ENCODE measurements at places on chromosomes 6 and 20.

DNA sequence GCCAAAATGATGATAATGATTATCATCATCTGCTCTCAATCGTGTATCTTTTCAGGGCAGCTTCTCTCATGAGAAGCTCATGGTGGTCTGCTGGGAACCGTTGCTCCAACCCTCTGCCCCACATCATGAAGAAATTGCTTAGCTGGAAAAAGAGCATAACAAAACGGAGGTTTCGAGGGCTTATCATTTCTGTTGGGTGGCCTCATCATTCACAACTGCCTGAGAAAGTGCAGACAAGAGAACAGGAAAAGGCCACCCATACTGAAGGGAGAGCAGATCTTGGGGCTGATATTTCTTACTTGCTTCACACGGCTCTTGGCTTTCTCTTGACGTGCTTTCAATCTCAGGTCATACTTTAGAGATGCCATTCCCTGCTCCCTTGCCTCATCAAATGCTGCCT, 471.6 kb downstream of the CD83 start:
- no peak for DNase-seq

GRCh38 chr6:47267301-47267700, 42.4 kb downstream of the TNFRSF21 start:
- no peak for DNase-seq

DNA sequence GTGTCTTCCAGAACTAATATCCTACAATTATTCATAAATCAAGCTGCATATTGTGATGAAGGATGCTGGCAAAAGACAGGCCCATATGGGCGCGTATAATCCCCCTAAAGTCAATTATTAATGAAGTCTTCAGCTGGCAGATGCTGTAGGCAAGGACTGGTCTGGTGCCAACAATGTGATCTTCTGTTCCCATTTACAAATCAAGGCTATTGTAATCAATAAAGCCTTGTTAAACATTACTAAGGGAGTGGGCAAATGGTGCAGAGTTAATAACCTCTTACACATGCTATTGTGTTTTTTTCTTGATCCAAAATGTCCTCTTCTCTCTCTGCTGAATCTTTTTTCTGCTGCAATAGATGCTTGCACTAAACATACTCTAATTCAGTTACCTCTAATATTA, 119.0 kb downstream of the ALDH8A1 start:
- no peak for DNase-seq

DNA sequence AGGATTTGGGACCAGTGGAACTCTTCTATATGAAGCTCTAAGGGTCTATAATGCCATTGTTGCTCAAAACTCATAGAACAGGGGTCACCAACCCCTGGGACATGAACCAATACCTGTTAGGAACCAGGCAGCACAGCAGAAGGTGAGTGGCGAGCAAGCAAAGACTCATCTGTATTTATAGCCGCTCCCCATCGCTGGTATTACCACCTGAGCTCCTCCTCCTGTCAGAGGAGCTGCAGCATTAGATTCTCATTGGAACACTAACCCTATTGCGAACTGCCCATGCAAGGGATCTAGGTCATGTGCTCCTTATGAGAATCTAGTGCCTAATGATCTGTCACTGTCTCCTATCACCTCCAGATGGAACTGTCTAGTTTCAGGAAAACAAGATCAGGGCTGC, 237.5 kb downstream of the C6orf118 start:
- DNase-seq = no peak

- DNase-seq = no peak
Measured at GRCh38 chr6:135087803-135088202, 33.2 kb upstream of the HBS1L start.

GRCh38 chr6:146785001-146785585, 186.3 kb downstream of the ADGB start:
- DNase-seq = no peak

- DNase-seq = no peak
Measured at GRCh38 chr20:57460781-57461465, 64.0 kb downstream of the CTCFL start.

DNA sequence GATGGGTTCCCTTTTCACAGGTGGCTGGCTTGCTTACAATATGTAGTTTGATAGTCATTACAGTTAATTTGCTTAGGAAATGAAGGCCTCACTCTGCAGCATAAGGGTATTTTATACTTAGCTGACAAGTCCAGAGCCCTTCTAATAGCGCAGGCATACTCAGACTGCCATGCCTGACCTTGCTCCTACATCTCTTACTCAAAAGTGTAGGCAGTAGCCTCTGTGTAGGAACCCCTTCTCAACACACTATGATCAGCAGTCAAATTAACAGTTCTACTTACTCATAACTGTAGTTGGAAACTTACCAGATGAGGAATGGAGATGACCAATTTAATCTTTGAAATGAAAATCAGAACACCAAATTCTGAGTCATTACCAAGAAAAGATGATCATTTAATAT, 373.5 kb downstream of the TBC1D32 start:
- no peak for DNase-seq

GRCh38 chr6:16511040-16511660, 250.1 kb downstream of the ATXN1 start:
- no peak for DNase-seq

GRCh38 chr6:99345164-99345563, 4.3 kb downstream of the FAXC start:
- no peak for DNase-seq

DNA sequence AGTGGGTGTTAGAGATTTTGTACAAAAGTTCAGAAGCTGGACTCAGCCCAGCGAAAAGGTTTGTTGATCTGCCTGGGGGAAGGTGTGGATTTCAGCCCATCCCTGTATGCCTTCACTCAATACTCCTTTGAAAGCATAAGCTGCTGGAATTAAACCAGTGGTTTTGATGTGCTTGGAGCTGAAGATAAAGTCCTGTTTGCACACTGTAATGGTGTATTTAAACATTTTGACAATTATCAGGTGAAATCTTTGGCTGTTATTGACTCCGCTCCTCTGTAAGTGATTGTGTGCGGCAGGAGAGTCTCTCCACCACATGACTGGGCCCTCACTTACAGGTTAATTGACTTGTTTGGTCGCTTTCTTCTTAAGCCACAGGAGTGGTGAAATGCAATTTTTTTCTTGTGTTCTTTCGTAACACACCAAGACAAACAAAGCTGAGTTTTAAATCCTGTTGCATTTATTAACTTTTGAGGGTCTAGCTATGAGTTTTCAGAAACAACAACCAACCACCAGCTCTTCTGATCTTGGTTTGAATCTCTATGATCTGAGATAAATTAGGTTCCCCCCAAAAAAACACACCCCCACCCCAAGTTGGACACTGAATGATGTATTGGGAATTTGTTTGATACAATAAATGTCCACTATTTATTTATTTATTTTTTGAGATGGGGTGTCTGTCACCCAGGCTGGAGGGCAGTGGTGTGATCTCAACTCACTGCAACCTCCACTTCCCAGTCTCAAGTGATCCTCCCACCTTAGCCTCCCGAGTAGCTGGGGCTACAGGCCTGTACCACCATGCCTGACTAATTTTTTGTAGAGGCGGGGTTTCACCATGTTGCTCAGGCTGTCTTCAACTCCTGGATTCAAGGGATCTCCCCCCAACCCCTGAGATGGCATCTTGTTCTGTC, 46.3 kb upstream of the NCOA3 start:
- DNase-seq = no peak

DNA sequence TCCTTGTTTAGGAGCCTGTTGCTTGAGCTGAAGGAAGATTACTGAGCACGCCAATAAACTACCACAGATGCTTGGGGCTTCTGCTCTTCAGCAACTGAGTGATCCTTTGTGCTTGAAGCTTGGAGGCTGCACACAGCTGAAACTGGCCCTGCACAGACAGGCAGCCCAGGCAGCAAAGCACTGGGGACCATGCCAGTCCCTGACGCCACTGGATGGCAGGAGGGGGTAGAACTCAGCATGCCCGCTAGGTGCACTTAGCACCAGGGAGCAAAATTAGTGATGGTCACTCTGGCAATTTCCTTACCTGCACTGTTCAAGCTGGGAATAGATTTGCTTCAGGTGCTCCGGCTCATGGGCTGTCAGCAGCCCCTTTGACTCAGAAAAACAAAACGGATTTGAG, 91.5 kb downstream of the FAM50B start:
- DNase-seq = no peak

- no peak for DNase-seq
Measured at GRCh38 chr6:90219209-90219985, 77.2 kb downstream of the BACH2 start.

GRCh38 chr6:76631622-76632021, 559.2 kb upstream of the IMPG1 start:
- no peak for DNase-seq

GRCh38 chr6:33880766-33881165, 77.0 kb upstream of the MLN start:
- no peak for DNase-seq

- no peak for DNase-seq
Measured at GRCh38 chr20:7449269-7449668, 491.0 kb downstream of the HAO1 start.

GRCh38 chr6:35569011-35569461, 56.3 kb upstream of the TULP1 start:
- DNase-seq = peak; percentile 37

DNA sequence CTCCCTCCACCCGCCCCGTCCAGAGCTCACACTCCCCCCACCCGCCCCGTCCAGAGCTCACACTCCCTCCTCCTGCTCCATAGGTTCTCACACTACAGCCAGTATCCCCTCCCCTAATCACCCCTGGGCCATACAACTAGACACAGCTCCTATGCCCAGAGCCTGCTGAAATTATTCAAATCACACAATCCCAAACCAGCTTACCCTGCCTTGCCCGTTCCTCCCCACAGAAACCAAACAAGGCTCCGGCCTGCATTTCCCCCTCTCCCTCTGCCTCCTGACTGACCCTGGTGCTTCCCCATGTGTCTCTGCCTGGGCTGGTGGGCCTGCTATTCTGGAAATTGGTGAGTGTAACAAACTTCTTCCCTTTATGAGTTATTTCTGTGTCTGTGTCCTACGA, 18.6 kb downstream of the SLC2A4RG start:
- DNase-seq = no peak

GRCh38 chr6:44271914-44272313, 1.7 kb downstream of the TMEM151B start:
- DNase-seq = no peak

GRCh38 chr6:125262016-125263013, 39.5 kb downstream of the HDDC2 start:
- no peak for DNase-seq

GRCh38 chr20:62335532-62335931, 31.6 kb downstream of the LAMA5 start:
- DNase-seq = no peak

- peak; percentile 82 for DNase-seq
Measured at GRCh38 chr20:53582574-53583351, 10.9 kb downstream of the ZNF217 start.

GRCh38 chr20:15005300-15005986, 668.0 kb upstream of the FLRT3 start:
- DNase-seq = no peak

- no peak for DNase-seq
Measured at GRCh38 chr6:14756340-14756739, 489.5 kb upstream of the JARID2 start.

DNA sequence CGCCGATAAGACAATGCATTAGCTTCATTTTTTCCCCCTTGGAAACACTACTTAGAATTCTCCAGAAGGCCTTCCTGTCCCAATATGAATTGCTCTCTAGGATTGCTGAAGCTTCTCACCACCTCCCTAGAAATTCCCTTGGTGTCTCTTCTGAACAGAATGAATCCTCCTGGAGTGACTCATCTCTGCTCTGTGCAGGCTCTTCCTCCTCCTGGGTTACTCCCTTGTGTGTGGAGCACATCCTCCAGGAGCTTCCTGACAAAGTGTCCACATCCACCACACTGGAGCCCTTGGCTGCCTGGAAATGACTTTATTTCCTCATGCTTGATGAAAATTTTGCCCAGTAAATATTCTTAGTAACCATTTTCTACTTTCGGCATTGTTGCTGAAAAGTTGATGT, 54.4 kb downstream of the DTNBP1 start:
- DNase-seq = no peak

DNA sequence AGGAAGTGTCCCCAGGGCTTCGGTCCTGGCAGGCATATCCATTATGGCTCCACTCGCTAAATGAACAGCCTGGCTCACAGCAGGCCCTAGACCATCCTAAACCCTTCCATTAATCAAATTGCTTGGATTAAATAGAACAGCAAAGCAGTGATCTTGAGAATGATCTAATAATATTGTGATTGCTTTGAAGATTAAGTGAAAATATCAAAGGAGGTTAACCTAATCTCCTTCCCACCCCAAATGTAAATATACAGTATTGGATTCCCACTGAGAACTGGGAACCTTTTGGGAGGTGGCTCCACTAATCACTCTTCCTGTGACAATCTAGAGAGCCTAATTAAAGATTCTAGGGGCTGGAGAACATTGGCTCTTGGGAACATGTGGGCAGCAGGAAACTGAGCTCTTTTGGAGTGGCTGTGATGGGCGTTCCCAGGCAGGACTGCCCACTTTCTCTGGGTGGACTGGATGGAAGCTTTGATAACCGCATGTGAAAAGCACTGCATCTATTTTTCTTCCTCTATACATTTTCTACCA, 68.3 kb upstream of the FRMD1 start:
- no peak for DNase-seq

DNA sequence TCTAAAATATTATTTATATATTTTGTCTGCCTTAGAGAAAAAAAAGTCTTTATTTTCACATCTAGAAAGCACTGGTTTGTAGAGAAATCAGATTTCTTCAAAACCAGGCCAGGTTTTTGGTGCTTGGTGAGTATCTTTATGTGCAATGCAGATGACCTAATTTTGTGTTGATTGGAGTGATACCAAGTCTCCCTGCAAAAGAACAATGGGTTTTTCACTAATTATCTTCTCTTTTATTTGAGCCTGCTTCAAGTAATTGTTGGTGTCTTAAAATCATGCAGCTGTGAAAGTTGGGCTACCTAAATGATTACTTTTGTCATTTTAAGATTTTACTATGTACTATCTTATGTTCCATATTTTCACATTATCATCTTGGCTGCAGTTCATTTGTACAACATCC, 874.7 kb downstream of the TFAP2A start:
- DNase-seq = no peak

- DNase-seq = no peak
Measured at GRCh38 chr20:4161401-4162251, 146.3 kb upstream of the RNF24 start.

GRCh38 chr6:41972826-41973225, 31.2 kb upstream of the CCND3 start:
- no peak for DNase-seq

DNA sequence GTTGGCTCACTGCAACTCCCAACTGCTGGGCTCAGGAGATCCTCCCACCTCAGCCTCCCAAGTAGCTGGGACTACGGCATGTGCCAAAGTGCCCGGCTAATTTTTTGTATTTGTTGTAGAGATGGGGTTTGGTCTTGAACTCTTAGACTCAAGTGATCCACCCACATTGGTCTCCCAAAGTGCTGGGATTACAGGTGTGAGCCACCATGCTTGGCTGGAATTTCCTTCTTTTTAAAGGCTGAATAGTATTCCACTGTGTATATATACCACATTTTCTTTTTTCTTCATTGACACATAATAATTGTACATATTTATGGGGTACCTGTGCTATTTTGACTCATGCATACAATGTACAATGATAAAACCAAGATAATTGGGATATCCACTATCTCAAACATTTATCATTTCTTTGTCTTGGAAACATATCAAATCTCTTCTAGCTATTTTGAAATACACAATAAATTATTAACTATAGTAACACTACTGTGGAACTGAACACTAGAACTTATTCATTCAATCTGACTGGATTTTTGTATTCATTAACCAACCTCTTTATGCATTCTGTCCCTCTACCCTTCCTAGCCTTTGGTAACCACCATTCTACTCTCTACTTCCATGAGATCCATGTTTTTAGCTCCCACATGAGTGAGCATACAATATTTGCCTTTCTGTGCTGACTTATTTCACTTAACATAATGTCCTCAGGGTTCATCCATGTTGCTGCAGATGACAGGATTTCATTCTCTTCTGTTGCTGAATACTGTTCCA, 7.8 kb downstream of the MDC1 start:
- no peak for DNase-seq

All from HL-60 (cell line).